Forelimb muscle (tissue), 1 donor: ENCODE measurements at places on chromosomes 1 and 21. TPM values are rescaled to one million over a fixed set of nuclear protein-coding genes. Genes with fewer than 3 reads are reported as not detected.
A peak's percentile ranks its signal among the peaks of the same experiment; 100 is the strongest.

DNA sequence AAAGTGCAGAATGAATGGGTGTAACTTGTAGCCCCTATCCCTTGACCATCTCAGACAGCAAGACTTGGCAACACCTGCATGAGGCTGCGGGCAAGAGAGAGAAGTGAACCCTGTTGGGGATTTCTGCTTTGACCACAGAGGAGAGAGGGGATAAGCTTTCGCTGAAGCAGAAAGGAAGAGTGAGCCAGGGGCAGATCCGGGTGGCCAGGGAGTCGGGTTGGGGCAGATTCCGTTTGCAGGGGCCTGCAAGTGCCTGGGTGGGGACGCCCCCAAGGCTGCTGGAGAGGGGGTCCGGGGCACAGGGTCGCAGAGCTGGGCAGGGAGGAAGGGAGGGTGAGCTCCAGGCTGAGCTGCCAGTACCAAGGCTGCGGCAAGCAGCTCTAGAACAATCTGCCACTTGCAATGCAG is 25.3 kb upstream of the PIK3CD start:
- DNase-seq, result no peak

GRCh38 chr1:182407724-182408123 is 7.3 kb upstream of the TEDDM1 start:
- no peak for DNase-seq

- DNase-seq, result no peak
Observed at GRCh38 chr1:19521411-19521810, 36.1 kb upstream of the CAPZB start.

- no peak for DNase-seq
Observed at GRCh38 chr1:21801100-21801499, 11.0 kb upstream of the LDLRAD2 start.

- DNase-seq, result no peak
Observed at GRCh38 chr1:70487910-70488665, 77.0 kb downstream of the CTH start.

GRCh38 chr21:34018185-34018584 is 55.2 kb upstream of the MRPS6 start:
- DNase-seq, result no peak

DNA sequence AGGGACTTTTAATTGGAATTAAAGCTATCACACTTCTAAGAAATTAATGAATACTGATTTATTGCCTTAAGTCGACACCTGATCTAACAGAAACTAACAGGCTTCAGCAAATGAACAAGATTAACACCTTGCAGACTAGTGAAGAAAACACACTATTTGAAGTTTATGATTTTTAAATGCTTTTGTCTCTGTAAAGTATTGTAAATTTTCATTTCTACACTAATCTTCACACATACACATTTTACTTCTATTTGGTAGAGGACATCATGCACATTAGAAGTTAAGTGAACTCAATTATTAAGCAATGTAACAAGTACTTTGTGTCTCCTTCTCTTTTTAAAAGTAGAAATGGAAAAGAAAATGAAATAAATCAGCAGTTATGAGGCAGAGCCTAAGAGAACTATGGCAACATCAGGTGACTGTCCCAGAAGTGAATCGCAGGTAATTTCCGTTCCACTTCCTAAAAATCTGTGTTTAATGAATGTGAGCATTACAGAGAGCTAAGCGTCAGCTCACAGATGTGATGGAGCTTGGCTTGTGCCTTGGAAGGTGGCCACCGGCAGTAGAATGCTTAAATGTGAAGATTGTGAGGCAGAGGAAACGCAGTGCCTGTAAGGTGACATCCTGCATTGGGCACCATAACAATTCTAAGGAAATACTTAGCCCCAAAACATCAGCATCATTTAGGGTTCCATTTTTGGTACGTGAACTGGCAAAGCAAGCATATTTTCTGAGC is 1.2 kb downstream of the PRMT2 start:
- no peak for DNase-seq

DNA sequence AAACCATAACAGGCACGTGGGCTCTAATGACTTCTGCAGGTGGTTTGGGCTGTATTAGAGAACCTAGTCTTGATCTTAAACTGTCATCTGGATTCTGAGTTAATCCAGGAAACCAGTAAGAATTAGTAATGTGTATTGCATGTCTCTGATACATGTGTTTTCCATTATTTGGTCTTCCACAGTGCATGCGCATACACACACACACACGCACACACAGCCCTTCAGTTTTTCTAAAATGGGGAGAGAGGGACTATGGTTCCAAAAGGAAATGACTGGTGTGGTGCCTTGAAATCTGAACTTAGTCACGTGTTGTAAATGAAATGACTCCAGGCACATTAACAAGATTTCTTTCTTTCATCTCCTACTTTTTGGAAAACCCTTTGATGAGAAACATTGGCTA is 67.6 kb downstream of the OLFML2B start:
- DNase-seq, result no peak

GRCh38 chr1:234955107-234955731 is 173.4 kb downstream of the TOMM20 start:
- no peak for DNase-seq

DNA sequence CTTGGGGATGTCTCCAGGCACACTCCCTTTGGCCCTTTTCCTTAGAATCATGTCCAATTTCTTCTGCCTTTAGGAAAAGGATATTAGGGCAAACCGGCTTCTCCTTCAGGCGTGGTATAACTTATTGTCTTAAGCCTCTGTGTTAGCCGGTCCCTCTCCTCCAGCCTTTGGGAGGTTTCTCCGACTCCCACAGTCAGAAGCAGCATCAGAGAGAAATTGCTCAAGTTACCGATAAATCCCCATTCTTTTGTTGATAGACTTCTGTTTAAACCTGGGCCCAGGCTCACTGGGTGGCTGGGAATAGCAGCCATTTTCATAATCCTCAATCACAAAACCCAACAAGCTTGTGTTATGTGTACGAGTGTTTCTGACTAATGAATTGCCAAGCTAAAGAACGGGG is 85.4 kb upstream of the KAZN start:
- no peak for DNase-seq

DNA sequence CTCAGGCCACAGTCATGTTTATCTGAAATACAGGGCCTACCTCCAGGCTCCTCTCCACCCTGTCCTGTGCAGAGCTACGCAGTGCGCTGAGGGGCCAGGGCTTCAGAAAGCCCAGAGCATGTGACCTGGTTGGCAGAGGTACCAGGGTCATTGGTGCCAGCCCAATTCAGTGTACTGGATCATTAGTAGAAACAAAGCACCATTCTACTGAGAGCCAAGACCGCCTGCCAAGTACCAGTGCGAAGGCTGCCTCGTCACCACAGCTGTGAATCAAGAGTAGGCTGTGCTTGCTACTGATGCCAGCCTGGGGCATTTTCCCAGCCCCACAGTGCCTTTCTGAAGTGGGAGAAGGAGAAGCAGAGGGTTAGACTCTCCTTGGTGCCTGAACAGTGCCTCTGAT is 59.8 kb downstream of the CAPN9 start:
- no peak for DNase-seq

- no peak for DNase-seq
Observed at GRCh38 chr1:66848193-66848592, 47.1 kb upstream of the INSL5 start.

GRCh38 chr21:33661146-33661545 is 18.8 kb downstream of the ITSN1 start:
- no peak for DNase-seq

DNA sequence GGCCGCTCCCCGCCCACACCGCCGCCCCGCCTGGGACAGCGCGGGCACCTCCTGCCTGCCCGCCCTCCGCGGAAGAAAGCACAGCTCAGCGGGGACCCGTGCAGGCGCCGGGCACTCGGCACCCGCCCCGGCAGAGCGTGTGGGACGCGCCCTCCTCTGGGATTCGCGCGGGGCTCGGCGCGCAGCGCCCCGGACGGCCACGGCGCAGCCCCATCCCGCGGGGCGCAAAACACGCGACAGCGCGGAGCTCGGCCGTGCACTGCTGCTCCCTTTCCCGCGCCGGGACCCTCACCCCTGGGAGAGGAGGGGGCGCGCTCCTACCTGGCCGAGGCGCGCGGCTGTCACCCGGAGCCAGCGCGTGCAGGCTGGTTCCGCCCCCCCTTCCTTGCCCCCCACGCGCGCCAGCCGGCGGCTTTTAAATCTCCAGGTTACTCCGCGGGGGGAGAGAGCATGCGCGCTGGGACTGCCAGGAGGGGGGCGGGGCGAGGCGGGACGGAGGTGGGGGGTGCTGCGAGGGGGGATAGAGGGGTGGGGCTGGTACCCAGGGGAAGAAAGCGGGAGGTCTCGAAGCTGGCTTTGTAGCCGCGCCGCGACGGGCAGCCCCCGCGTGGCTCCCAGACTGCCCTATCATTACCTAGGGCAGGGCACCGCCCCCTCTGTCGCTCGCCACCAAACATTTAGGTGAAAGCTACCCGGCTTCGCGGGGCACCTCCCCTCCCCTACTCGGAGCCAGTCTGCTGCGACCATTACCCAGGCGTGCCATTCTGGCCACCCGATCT is at the start of gene SLC45A3:
Gene SLC45A3, minus strand, starts transcription at position 437 of the 779 bp plus-strand sequence. CDS start 15,853 bp downstream, outside the sequence.
- no peak for DNase-seq

GRCh38 chr21:17501107-17502006 is 11.5 kb upstream of the CXADR start:
- DNase-seq, result no peak

- no peak for DNase-seq
Observed at GRCh38 chr21:36330904-36331303, 10.9 kb downstream of the MORC3 start.

GRCh38 chr21:28336314-28336713 is 656.4 kb downstream of the LTN1 start:
- peak; percentile 65 for DNase-seq

Gene CLDN17
- polyA plus RNA-seq, result not detected

Gene ITLN2
- polyA plus RNA-seq, result not detected

Gene CDA
- 0.18 TPM for polyA plus RNA-seq

Gene OR10Z1
- polyA plus RNA-seq, result 0.13 TPM

Gene ILDR2
- polyA plus RNA-seq, result 2.5 TPM

Gene AIM2
- 0.46 TPM for polyA plus RNA-seq
